ENCODE measurements at places on chromosomes 7 and 10.

DNA sequence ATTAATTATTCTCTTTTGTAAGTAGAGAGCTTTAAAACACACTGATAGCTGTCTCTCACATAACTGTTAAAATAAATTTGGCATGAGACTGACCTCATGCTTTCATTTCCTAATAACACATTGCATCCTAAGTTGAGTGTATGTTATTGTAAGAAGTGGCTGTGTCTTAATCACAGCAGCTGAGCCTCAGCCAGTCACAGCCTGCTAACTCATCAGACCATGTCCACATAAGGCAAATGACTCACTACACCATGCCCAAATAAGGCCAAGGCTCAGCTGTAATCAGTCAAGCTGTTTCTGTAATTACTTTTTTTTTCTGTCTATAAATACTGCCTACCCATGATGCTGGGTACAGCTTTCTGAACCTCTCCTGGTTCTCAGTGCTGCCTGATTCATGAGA, 860.9 kb downstream of the XPNPEP1 start:
- no peak for DNase-seq

GRCh38 chr7:86929293-86930109, 130.0 kb downstream of the ELAPOR2 start:
- no peak for DNase-seq

DNA sequence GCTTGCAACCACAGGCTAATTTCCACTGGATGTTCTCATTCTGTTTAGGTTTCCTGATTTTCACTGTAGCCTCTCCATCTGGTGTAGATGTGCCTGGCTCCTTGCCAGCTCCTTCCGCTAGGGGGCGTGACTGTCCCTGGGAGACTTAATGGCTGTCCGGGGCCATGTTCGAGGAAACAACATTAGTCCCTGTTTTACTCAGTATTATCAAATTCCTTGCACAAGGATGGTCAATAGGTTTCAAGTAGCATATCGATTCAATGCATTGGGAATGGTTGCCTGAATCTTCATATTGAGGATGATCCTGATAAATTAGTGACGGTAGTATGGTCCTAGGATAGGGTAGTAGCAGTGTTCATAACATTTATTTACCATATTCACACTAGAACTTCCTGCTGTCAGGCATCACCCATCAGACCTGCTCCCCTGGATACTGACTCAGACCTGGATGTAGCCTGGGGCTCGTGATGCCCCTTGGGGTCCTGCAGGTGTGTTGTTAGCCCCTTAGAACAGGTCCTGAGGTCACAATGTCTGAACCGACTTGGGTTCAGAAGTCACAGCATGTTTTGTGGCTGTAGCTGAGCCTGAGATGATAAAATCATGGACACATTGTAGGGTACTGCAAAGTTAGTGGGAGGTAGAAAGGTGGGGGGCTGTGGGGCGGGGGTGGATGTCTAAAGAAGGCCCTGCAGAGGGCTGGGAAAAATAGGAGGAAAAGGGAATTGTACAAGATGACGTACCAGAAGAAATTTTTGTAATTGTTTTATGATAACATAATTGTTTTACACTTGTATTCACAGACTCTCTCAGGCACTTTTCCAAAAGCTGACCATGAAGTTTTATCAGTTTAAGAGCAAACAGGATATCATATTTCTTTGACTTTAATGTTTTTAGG, 8.9 kb upstream of the EXOC6 start:
- DNase-seq: peak; percentile 78

DNA sequence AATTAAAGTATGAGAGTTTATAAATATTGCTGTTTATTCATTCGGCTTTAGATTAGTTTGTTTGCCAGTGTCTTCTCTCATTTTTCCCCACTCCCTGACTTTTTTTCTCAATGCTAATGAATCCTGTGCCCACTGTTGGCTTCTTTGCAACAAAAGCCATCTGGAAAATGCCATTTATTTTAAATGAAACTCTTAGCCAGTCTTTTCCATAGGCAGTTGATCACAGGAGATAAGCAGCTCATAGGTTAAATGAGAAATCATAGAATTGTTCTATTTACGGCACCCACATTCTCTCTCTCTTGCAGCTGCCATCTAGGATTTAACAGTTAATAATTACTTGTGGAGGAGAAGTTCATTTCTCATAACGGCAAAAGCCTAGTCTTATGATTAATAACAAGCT, 249.3 kb upstream of the POM121L12 start:
- DNase-seq: no peak

- DNase-seq: no peak
Observed at GRCh38 chr7:145031162-145031561, 195.3 kb upstream of the TPK1 start.

DNA sequence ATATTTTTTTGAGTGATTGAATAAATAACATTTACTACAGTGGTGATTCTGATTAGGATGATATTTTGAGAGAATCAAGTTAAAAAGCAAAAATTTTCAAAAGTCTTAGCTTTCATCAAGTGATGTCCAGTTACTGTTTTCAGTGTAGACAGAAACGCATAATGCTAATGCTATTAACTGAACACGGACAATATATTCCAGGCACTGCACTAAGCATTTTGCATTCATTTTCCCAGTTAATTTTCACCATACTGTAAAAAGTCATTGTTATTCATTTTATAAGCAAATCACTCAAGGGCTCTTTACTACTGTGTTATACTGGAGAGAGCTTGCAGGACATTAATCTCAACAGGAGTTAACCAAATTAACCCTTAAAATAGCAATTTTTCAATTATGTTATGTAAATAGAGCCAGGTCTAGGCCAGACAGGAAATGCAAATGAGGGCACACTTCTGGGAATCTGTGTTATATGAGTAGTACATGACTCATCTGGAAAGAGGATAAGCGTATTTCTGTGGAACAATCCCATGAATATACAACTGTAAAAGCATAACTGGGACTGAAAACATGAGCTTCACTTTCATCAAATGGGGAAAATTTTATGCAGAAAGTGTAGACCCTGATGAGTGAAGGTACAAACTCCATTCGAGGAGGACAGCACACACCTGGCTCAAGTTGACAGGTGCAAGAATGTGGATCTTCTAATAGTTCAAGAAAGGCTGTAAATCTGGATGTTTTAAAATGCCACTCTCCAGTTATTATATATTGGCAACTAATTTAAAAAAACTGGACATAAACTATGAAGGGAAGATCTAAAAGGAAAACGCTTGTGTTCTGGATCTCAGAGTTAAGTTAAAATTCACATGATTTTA, 75.4 kb downstream of the ANK3 start:
- DNase-seq: no peak

DNA sequence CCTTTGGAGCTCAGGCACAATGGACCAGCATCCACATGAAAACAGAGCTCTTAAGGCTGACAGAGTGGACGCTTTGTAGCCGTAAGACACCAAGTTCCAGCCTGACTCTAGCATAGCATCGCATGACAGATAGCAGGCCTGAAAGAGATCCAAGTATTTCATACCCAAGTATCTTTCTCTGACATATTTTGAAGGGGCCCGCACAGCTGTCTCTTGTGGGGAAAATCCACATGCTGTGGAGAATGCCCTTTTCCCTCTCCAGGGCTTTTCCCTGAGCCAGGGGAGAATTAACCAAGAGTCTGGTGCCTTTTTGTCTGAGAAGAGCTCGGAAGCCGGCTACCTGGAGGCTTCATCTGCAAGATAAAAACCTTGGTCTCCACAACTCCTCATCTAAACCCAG, 51.0 kb downstream of the CFAP46 start:
- no peak for DNase-seq

- DNase-seq: no peak
Observed at GRCh38 chr7:113784316-113784715, 134.5 kb downstream of the PPP1R3A start.

GRCh38 chr7:18570441-18570840, 74.9 kb downstream of the HDAC9 start:
- DNase-seq: no peak

- no peak for DNase-seq
Observed at GRCh38 chr7:36563706-36564327, 160.5 kb downstream of the AOAH start.

- peak; percentile 40 for DNase-seq
Observed at GRCh38 chr10:52313933-52314821, at the start of gene DKK1. Gene DKK1, plus strand, starts transcription at chr10:52314281. Its CDS starts 154 bp downstream, at chr10:52314435.

DNA sequence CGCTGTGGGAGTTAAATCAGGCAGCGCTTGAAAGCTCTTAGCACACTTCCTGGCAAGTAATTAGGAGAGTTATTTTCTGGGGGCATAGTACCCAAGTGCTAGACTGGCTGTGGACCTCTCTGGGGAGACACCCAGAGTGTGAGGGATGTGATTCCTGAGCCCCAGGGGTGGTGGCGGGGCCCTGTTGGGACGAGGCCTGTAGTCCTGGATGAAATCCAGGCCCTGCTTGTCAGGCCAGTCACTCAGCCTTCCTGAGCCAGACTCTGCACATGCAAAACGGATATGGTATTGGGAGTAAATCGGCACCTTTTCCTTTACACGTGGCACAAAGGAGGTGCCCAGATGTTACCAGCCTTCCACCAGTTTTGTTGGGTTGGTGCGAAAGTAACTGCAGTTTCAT, 31.2 kb downstream of the TRRAP start:
- DNase-seq: no peak

DNA sequence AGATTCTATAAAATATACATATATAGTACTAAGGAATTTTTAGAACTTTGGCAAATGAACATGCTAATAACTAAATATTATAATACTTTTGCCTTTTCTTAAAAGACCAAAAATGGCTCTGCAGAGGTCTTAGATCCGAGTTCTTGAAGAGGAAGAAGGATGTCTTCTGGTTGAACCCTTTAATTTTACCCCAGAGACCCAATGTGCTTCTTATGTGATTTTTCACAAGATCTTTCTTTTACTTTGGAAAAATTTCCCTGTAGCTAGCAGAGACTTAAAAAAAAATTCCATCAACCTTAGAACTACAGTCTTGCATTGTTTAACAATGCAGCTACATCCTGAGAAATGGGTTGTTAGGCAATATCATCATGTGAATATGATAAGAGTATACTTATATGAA, 663.2 kb downstream of the PARD3 start:
- DNase-seq: no peak

DNA sequence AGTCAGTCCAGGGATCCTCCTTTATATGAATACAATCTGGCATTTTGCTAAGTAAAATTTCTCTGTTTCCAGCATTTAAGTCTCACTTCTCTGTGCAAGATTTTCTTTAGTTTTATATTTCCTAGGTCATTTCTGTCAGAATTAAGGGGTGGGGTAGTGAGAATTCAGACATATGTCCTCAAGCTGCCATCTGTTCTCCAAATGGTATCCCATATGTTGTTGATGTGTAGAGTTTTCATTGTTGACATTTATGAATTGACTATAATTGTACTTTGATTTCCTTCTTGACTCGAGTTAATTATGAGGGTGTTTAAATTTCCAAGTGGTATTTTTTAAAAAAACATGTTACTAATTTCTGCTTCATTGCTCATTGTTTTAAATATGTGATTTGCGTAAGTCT, 148.8 kb downstream of the NPSR1 start:
- DNase-seq: no peak

DNA sequence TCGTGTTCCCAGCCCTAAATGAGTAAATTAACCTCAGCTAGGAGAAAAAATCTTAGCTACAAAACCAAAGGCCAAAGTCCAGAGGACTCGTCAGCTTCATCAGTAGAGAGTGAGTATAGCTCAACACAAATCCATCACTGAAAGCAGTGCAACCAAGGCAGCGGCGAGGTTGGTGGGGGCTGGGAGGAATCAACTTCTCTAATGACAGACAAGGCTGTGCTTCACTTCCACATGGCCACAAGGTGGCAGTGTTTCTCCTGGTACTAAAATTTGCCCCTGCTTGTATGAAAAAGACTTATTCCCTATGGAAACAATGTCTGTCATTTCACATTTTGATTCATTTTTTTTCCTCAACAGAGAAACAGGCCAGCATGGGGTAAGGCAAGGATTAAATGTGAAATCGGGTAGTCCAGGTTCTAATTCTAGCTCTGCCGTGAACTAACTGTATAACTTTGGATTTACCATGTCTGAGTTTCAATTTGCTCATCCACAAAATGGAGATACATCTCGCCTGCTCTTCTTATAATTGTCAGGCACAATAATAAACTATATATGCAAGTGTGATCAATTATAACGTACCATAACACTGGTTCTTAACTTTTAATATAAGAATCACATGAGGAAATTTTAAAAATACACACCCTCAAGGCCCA, 39.3 kb downstream of the FAS start:
- DNase-seq: peak; percentile 76

GRCh38 chr10:86944907-86945306, 12.5 kb downstream of the MMRN2 start:
- peak; percentile 9 for DNase-seq

GRCh38 chr7:129188372-129188891, at the start of gene SMO:
Gene SMO, plus strand, starts transcription at chr7:129188633. Its CDS starts 519 bp downstream, at chr7:129189152.
- DNase-seq: peak; percentile 37

DNA sequence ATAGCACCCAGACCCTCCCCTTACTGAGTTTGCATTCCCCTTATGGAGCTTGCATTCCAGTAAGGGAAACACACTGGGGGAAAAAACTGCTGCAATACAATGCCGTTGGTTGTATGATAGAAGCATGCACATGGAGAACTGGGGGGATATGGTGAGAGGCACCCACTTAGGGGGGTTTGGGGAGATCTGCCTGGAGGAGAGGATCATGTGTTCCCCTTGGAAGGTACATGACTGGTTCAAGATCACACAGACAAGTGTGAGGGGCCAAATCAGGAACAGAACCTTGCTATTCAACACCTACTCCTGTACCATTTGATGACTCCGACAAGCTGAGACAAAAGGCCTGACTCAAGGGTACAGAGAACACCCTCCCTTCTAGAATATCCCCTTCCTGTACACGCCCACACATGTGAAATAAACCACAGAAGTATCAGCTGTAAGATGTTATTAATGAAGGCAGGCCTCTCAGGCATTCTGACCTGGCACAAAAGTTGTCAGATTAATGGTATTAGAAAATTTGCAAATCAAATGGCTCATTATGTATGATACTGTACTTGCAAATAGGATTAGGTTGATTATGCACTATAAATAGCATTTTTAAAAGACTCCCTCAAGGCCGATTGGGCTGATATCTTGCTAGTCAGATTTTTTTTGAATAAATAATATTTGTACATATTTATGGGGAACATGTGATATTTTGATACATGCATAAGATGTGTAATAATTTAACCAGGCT, 122.2 kb downstream of the NPY start:
- no peak for DNase-seq

- no peak for DNase-seq
Observed at GRCh38 chr10:129411393-129411705, 55.7 kb upstream of the MGMT start.

GRCh38 chr7:16839646-16840045, 34.8 kb upstream of the AGR2 start:
- DNase-seq: no peak

GRCh38 chr7:13035233-13035632, 347.8 kb downstream of the ARL4A start:
- no peak for DNase-seq

DNA sequence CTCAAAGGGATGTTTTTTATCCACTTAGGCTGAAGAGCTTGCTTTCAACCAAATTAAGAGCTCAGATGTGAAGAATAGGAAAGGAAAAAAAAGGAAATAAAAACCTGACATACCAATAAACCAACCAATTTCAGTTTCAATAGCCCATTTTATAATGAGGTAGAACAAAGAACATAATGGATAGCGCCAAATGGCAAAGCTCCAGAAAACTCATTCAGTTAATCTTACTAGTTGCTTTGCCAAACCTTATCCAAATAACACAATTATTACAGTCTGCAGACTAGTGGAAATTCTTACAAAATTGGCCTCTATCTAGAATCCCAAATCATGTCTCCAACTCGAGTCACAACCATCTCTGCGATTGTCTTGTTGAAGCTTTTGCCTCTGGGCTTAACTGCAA, 337.0 kb downstream of the CRPPA start:
- no peak for DNase-seq

GRCh38 chr10:101066146-101066895, 4.5 kb downstream of the KAZALD1 start:
- peak; percentile 67 for DNase-seq

- DNase-seq: no peak
Observed at GRCh38 chr7:143227806-143228205, 6.0 kb downstream of the TAS2R40 start.
